Trophoblast cell (in vitro differentiated cells and primary cell): ENCODE measurements at places on chromosomes 4 and X.

- no peak for DNase-seq
Observed at GRCh38 chrX:30577362-30577991, at the start of gene TASL. TASL (minus strand) TSS chrX:30577766; CDS start chrX:30560355, 17,411 bp downstream.

- peak; percentile 95 for DNase-seq
Observed at GRCh38 chrX:48539345-48540027, at the start of gene TBC1D25. TBC1D25 (plus strand) TSS chrX:48539714; CDS start chrX:48539798, 84 bp downstream.

DNA sequence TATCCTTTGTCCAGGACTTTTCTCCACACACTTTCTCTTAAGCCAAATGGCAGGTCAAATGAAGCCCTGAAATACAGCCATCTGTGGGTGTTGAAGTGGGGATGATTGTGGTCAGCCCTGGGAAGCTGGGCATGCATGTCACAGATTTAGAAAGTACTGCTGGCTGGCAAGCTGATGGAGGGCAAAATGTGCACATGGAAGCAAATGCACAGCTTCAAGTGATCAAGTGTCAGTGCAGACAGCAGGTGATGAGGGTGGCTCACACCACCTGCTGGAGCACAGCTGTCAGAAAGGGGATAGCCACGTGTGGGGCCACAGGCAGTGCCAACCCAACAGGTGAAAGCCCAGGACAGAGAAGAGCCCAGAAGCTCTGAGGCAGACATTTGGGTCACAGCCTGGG is 40.3 kb upstream of the ATXN3L start:
- no peak for DNase-seq

- DNase-seq: no peak
Observed at GRCh38 chrX:70253377-70254062, 6.5 kb downstream of the P2RY4 start.

GRCh38 chr4:85929961-85930665 is 429.7 kb downstream of the MAPK10 start:
- no peak for DNase-seq
